ENCODE measurements at places on chromosomes 1 and 21.

DNA sequence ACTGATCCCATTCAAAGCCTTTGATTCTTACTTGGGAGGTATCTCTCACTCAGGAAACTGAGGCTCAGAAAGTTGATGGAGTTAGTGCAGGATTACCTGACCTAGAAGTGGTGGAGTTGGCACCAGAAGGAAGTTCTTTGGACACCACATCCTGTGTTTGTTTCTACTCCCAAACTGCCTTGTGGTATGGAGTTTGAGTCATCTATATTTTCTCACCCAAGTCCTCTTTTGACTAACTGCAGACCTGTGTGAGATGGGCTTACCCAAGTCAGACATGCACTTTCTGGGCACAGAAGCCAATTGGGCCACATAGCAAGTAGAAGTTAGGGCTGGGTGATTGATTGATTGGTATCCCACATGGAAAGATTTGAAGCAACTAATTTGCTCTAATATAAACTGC lies 36.1 kb downstream of the FGGY start:
- DNase-seq, result peak; percentile 32

GRCh38 chr21:33734818-33735217 lies 92.5 kb downstream of the ITSN1 start:
- DNase-seq, result no peak

GRCh38 chr1:2789986-2790581 lies 11.4 kb downstream of the TTC34 start:
- no peak for DNase-seq

DNA sequence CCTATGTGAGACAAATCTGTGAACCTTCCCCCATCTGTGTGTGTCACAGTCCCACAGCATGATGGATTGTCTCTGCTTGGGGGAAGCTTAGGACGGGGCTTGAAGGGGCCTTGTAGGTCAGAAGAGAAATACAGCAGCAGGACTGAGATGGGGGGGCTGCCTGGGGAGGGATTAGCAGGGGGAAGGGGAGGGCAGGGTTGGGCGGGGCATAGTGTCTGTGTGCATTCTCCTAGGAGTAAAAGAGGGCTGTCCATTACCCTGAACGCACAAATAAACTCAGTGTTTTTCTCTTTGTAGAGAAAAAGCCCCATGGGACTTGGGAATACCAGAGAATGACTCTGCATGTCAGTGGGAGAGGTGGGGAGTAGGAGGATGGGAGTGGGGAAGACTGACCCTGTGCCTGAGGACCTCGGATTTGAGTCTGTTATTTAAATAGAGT lies 16.4 kb downstream of the RNF220 start:
- no peak for DNase-seq

- no peak for DNase-seq
Measured at GRCh38 chr1:208445758-208446203, 201.6 kb upstream of the PLXNA2 start.

DNA sequence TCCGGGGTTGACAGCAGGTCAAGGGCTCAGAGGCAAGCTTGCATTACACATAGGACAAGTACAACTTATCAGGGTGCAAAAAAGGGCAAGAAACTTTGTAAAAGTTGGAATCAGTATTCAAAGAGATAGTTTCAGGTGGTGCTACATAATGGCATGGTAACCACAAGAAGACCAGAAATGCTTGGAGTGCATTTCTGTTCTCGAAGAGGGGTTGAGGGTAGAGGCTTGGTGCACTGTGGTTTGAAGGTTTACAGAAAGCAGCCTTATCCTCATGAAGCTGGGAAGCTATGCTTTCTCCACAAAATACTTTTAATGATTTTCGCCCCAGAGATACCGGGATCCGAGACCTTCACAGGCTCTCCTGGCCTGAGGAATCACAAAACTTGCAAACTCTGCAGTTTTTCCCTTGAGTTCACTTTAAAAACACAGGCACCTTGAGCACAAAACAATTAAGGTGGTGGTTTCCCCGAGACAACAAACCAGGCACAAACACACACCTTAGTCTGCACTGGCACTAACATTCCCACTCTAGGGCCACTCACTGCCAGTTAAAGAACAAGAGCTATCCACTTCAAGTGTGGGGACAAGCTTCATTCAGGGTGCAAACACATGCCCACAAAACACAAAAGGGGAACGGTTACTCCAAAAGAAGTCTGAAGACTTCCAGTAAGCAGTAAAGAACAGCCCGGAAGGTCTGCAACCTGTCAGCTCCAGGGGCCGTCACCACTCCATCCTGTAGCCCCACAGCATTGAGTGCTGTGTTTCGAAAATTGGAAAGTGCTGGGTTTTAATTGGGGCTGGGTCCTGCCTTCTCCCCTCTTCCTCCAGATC lies 29.8 kb upstream of the NFIA start:
- DNase-seq, result no peak

Data from fibroblast of the aortic adventitia (primary cell).